ENCODE measurements at places on chromosomes 5 and 9. TPM values are rescaled to one million over a fixed set of nuclear protein-coding genes. Genes with fewer than 3 reads are reported as not detected.

The AIF1L gene
- 380 TPM for total RNA-seq

The SPINK13 gene
- not detected for total RNA-seq

The TAF11L8 gene
- not detected for total RNA-seq

The CSF1R gene
- 312 TPM for total RNA-seq

The SKIC3 gene
- total RNA-seq = 79.4 TPM

The CATSPER3 gene
- total RNA-seq = not detected

The ORM1 gene
- total RNA-seq = 1.4 TPM

The TMED9 gene
- 72.0 TPM for total RNA-seq

The PRDM9 gene
- total RNA-seq = not detected

The PCDHGA12 gene
- total RNA-seq = 6.3 TPM

The SNCAIP gene
- total RNA-seq = 16.5 TPM

The SOHLH1 gene
- total RNA-seq = not detected

The ABLIM3 gene
- total RNA-seq = 22.0 TPM

The PAPPA gene
- total RNA-seq = 1.1 TPM

The CDX1 gene
- total RNA-seq = not detected

The SLC27A6 gene
- 0.28 TPM for total RNA-seq

The LIX1 gene
- total RNA-seq = not detected

The DNAI1 gene
- total RNA-seq = not detected

The UNC5A gene
- not detected for total RNA-seq

The LHX2 gene
- total RNA-seq = 0.28 TPM

The FSTL4 gene
- not detected for total RNA-seq

The HAPLN1 gene
- not detected for total RNA-seq

The CD72 gene
- 127 TPM for total RNA-seq

The IL5 gene
- not detected for total RNA-seq

The C5orf63 gene
- total RNA-seq = 4.9 TPM

The CTSV gene
- 0.30 TPM for total RNA-seq

The LSM11 gene
- total RNA-seq = 3.1 TPM

The RNF183 gene
- not detected for total RNA-seq

The PRUNE2 gene
- 21.0 TPM for total RNA-seq

The ANKDD1B gene
- 0.60 TPM for total RNA-seq

The MSANTD3 gene
- 18.0 TPM for total RNA-seq

The UBTD2 gene
- 10.3 TPM for total RNA-seq

The PPP1R26 gene
- total RNA-seq = 6.7 TPM

The ROR2 gene
- total RNA-seq = 6.8 TPM

The MRPS30 gene
- 33.1 TPM for total RNA-seq

The NUTM2F gene
- not detected for total RNA-seq

The LECT2 gene
- total RNA-seq = not detected

The TTC23L gene
- not detected for total RNA-seq

The SH3TC2 gene
- 2.8 TPM for total RNA-seq

The RGMB gene
- total RNA-seq = 22.9 TPM

The MOB3B gene
- 24.9 TPM for total RNA-seq
